ENCODE measurements at places on chromosomes 7 and 10.

- DNase-seq = no peak
Measured at GRCh38 chr10:104072786-104073185, 12.9 kb downstream of the COL17A1 start.

DNA sequence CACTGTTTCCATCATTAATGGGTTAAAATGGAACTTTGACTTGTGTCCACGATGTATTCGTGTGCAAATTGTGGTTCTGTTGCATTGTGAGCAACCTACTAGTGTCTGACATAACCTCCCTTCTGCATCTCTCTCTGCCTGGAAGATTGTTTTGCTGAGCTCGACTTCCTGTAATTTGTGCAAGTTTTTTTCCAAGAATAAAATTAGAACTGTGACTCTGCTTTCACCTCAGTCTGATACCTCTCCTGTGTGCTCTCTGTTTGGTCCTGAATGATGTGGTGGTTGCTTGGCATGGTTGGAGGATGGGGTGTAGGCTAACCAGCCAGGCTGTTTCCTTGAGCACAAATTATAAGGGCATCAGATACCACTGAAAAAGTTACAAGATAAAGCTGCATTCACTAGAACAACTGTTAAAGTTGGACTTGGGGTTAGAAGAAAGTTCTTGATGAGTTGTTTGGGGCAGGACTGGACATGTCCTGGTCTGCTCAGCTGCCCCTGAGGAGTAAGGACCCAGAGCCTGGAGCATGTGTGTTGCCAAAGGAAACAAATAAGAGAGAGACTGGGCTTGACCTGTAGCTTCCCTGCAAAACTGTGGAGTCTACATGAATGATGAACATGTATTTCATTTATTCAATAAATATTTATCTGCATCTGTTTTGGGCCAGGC lies 1.9 kb upstream of the VOPP1 start:
- no peak for DNase-seq

GRCh38 chr7:132078891-132079735 lies 497.2 kb downstream of the PLXNA4 start:
- no peak for DNase-seq

GRCh38 chr10:17835688-17836087 lies 26.5 kb downstream of the MRC1 start:
- DNase-seq = no peak
